NK-92 treated with Interleukin-12 subunit alpha and Interleukin-12 subunit beta, amount 100 ng/mL, for 24 hours (cell line): ENCODE measurements at places on chromosomes 13 and 19.

- peak; percentile 71 for DNase-seq
Measured at GRCh38 chr19:44737238-44738071, 11.1 kb upstream of the BCL3 start.

DNA sequence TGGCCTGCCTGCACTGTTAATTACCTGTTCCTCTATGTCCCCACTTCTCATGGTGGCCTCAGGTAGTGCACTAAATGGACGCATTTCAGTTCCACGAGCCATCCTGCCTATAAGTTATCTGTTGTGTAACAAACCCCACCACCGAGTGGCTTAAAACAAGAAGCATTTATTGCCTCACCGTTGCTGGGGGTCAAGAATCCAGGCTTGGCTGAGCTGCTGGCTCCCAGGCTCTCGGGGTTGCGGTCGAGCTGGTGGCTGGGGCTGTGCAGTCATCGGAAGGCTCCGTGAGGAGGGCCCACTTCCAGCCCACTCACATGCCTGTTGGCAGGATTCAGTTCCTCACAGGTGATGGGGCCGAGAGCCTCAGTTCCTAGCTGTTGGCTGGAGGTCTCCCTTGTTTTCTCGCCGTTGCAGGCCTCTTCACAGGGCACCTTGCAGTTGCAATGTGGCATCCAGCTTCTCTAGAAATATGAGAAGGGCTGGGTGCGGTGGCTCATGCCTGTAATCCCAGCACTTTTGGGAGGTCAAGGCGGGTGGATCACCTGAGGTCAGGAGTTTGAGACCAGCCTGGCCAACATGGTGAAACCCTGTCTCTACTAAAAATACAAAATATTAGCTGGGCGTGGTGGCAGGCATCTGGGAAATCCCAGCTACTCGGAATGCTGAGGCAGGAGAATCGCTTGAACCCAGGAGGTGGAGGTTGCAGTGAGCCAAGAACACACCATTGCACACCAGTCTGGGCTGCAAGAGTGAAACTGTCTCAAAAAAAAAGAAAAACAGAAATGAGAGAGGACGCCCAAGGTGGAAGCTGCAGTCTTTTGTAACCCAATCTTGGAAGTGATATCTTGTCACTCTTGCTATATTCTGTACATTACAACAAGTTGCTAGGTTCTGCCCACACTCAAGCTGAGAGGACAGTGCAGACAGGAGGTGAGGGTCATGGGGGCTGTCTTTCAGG is 6.5 kb upstream of the PTOV1 start:
- no peak for DNase-seq

DNA sequence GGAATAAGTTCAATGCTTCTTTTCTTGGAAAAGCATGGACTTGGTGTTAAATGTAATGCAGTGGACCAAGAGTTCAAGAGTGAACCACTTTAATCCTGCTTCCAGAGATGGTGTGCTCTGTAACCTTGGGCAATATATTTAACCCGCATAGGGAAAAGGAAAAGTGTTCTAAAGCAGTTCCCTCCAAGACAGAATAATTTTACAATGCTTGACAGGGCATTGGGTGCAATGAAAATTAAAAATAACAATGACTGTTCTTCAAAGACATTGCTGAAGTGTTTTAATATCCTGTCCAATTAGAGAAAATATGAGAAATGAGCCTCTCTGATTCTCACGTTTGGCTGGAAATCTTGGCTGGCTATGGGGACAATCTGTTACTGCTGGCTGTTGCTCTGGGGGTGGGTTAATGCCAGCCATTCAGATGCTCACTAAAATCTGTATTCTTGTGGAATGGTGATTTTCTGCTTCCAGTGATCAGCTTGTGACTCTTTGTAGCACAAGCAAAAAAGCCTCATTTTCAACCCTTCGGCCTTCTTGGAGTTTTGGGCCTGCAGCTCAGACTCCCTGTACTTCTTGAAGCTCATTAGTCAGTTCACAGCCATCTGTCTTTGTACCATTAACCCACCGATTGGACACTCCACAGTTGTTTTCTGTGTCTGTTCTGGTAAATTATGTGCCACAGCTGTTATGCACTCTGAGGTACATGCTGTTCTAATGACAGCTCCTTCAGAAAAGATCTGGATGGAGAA is 310.6 kb downstream of the LMO7 start:
- no peak for DNase-seq

DNA sequence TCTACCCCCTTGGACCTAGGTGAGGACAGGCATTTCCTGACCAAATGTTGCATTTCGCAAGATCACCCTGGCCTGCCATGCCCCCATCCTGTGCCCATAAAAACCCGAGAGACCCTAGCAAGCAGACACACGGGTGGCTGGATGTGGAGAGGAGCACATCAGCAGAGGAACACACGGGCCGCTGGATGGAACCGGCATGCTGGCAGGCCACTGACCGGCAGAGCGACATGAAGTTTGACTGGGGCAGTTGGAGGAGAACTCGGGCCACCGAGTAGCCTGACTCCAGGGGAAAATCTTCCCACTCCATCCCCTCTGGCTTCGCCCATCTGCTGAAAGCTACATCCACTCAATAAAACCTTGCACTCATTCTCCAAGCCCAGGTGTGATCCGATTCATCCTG is 329.3 kb downstream of the FGF9 start:
- no peak for DNase-seq

GRCh38 chr13:30034458-30034795 is 184.0 kb upstream of the UBL3 start:
- DNase-seq: no peak

- no peak for DNase-seq
Measured at GRCh38 chr13:35724446-35724845, 248.0 kb upstream of the MAB21L1 start.

- DNase-seq: no peak
Measured at GRCh38 chr13:26861941-26862340, 101.4 kb upstream of the GPR12 start.

- DNase-seq: no peak
Measured at GRCh38 chr13:107572156-107572555, 643.2 kb downstream of the LIG4 start.

GRCh38 chr19:42301646-42302203 is at the start of gene PRR19:
TSS of gene PRR19 (plus strand) at chr19:42302132. CDS start at chr19:42309585, 7,453 bp downstream.
- no peak for DNase-seq

DNA sequence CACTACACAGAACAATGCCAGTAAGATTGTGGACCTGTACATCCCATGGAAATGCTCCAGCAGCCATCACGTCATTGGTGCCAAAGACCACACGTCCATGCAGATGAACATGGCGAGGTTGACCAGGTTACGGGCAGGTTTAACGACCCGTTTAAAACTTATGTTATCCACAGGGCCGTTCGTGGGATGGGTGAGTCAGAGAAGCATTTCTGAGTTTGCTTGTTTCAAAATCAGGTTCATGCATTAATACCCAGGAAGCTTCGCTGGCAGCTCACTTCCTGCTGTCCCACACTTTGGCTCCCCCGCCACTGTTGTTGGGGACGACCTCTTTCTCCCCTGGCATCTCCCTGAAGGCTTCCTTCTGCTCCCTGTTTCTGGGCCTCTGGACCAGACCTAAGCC is 194.1 kb downstream of the USP12 start:
- DNase-seq: no peak

- no peak for DNase-seq
Measured at GRCh38 chr19:19009951-19010350, 23.4 kb downstream of the SUGP2 start.

- no peak for DNase-seq
Measured at GRCh38 chr19:55456347-55456746, 5.1 kb downstream of the ISOC2 start.

GRCh38 chr19:19444681-19445155 is 39.2 kb downstream of the GATAD2A start:
- DNase-seq: no peak

DNA sequence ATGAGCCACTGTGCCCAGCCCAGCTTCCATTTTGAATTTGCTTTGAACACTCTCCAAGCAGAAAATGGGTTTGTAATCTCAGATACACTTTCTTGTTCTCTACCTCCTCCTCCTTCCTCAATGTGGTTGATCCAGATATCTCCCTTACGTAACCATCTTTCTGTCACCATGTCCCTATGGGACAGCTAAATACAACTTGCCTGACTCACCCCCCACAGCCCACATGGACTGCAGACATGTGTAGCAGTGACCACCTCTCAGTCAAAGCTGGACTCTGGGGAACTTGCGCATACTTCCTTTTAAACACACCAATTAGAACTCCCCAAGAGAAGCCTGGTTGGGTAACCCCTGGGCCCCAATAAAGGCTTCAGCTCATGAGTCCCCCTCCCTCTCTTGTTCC is 10.8 kb upstream of the ZNF799 start:
- DNase-seq: no peak

GRCh38 chr13:20998649-20999415 is 62.6 kb downstream of the LATS2 start:
- no peak for DNase-seq

DNA sequence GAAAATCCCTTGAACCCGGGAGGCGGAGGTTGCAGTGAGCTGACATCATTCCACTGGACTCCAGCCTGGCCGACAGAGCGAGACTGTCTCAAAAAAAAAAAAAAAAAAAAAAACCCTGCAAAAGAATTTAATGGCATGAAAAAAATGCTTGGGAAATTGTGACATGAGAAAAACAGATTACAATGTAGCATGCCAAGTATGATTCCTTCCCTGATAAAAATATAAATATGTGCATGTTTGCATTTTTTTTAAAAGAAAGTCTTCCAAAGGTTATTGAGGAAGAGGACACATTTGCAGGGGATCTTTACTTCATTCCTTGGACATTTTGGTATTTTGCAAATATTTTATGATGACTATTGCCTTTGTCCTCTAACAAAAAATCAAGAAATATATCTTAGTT is 14.5 kb upstream of the ZBTB32 start:
- no peak for DNase-seq

- DNase-seq: no peak
Measured at GRCh38 chr13:99064624-99065234, 86.9 kb upstream of the DOCK9 start.

- no peak for DNase-seq
Measured at GRCh38 chr19:56372281-56372680, 21.1 kb downstream of the ZNF582 start.

- no peak for DNase-seq
Measured at GRCh38 chr13:65497265-65497664, 1732.9 kb downstream of the PCDH9 start.

DNA sequence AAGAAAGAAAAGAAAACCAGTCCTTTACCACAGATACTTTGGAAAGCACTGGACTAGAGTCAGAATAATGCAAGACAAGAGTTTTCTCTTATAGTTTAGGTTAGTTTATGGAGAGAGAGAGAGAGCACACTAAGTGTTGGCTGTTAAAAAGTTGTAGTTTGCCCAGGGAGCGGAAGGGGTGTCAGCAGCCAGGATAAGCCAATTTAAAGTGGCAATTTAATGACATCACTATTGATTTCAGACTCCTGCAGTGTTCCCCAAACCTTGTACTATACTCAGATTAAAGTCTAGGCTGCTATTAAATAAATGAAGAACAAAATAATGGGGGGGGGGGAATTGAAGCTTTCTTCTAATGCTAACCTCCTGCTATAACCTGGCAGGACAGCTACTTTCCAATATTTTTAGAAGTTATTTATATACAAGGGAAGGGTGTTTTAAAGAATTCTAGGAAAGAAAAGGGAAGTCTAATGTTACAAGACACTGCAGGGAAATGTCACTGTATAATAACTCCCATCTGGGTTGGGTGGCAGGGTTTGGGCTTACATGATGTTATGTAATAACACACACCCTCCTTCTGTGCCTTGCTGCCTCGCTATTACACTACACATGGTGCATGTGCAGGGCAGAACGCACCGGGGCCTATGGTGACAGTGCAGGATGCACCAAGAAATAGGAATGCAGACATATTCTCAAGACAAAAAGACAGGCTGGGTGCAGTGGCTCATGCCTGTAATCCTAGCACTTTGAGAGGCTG is 19.9 kb downstream of the TPT1 start:
- no peak for DNase-seq

DNA sequence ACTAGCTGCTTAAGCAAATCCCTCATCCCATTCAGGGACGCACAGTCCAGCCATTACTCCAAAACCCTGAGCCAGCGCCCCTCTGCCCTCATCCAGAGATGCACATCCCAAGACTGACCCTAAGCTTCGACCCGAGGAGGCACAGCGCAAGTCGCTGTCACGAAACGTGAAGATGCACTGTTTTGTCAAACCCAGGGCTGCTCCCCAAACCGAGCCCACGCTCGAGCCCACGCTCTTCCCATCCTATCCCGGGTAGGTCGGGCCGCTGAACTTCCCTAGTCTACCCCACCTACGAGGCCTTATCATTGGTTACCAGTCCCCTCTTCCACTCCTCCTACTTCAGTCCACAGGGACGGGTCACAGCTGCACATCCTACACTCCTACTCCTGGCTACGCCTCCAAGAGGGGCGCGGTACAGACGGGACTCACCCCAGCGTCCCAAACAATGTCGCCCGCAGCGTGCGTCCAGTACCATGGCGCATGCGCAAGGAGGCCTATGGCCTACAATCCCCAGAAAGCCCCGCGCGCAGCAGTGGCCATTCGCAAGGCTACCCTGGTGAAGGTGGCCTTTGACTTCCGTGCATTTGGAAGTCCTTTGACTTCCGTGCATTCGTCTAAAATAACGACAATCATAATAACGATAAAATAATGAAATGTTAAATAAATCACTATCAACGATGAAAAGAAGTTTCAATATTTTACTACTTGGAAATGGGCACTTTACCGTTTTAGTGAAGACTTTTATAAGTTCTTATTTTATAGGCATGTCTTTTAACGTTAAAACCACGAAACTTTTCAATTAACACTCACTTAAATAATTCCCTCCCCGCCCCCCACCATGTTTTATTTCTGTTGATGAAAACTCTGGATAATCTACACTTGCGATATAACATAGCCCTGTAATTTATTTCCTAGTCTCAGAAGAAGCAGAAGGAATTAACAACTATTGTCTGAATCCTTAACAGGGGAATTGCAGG is at the start of gene ZNF285:
Gene ZNF285 (minus strand): TSS at position 470 of the 977 bp plus-strand sequence. CDS start 4,395 bp downstream, outside the sequence.
- no peak for DNase-seq
